ENCODE measurements at places on chromosomes 12 and 14.

DNA sequence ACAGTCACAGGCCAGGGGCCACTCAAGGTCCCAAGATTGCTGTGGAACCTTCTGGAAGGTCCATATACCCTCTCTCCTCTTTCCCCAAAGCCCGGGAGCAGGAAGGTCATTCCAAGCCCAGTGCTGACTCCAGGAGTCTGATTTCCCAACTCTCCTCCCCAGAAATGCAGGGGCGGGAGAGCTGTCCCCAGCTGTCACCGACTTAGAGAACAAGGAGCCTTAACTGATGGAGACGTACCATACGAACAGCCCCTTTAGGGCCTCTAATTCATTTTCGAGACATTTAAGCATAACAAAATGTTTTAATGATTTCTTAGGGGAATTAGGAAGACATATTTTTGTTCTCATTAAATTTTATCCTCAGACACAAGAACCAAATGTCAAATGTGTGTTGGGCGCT, 99.2 kb downstream of the PHETA1 start:
- no peak for DNase-seq

DNA sequence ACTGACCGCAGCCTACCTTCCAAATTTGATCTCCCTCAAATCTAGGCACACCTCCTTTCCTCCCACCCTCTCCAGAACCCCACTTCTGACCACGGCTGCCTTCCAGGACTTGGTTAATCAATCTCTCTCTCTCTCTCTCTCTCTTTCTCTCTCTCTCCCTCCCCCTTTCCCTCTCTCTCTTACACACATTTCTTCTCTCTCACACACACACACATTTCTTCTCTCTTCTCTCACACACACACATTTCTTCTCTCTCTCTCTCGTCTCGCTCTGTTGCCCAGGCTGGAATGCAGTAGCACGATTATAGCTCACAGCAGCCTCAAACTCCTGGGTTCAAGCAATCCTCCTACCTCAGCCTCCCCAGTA, 521 bp upstream of the GMFB start:
- no peak for DNase-seq

DNA sequence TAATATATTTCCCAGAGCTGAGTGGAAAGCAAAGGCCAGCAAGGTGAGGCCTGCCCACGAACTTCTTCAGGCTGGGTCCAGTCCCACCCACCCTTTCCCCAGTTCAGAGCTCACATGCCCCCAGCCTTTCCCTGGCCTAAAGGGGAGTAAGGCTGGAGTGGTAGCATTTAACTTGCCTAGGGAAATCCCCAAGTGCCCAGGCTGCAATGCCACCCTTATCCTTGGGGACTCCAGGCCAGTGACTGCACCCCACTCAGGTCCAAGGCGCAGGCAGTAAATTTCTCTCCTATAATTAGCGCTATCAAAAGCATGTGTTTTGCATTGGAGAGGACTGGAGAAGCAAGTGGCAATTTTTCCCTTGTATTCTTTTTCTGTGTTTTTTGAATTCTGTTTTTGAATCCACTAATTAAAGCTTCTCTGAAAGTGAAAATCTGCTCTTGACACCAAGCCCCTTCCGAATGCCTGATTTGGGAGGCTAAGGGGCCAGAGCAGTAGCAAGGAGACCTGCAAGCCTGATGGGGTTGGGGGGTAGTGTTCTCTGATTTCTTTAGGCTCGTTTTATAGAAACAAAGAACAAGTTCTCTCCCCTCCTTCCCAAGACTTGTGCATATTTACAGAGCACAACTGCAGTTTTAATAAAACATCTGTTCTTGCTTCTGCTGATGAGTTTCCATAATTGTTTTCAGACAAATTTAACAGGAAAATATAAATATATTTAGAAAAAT, 3.5 kb upstream of the HOXC6 start:
- DNase-seq, result no peak

DNA sequence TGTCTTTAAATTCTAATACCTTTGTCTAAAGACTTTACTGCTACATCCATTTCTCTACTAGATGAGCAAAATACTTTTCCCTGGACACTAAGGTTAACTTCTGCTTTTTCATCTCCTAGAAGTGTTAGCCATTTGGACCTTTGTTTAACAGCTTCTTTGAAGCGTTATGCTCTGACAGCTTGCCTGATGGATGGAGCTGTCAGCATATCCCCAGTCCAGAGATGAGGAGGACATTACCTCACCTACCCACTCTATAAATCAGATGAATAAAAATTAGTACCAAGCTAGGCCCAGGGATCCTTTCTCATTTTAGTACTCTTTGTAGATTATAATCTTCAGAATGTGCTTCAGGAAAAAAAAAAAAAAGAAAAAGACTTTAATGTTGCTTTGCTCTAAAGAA, 222.7 kb downstream of the PELI2 start:
- DNase-seq, result no peak

GRCh38 chr12:29273178-29273843, 107.7 kb downstream of the ERGIC2 start:
- DNase-seq, result no peak

DNA sequence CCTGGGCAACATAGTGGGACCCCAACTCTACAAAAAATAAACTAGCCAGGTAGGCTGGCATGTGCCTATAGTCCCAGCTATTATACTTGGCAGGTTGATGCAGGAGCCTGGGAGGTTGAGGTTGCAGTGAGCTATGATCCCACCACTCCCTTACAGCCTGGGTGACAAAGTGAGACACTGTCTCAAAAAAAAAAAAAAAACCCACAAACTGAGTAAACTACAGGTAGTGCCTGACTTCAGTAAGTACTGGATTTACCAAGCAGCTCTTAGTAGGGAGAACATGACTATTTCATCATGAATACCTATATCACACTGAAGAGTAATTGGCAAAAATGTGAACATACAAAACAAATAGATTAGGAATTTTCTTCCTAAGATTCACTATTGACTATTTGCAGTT, 32.4 kb upstream of the AP4S1 start:
- DNase-seq, result no peak

- DNase-seq, result no peak
These were observed 12.4 kb downstream of the MTERF2 start for GRCh38 chr12:106974511-106974910.

DNA sequence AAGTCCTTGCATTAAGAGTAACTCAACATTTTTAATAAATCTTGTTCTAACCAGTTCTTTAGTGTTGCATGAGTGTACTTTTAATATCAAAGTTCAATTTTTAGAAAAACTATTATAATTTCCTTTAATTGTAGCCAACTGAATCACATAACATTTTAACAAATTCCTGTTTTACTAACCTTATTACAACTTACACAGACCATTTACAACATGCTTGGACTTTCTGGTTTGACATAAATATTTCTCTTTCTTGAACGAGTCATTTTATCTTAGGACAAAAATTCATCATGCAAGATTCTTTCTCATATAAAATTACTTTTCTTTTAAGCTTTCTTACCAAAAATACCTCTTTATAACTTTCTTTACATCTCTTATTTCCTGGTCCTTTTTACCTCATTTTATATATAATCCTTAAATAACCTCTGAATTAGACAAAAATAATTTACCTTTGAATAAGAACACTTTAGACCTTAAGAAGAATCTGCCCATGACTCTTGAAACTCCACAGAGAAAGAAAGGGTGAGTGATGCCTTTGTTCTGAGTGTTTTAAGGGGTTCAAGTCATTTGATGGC, 3.9 kb downstream of the SLCO1A2 start:
- no peak for DNase-seq

GRCh38 chr12:107029081-107029480, 42.1 kb upstream of the MTERF2 start:
- DNase-seq, result no peak

DNA sequence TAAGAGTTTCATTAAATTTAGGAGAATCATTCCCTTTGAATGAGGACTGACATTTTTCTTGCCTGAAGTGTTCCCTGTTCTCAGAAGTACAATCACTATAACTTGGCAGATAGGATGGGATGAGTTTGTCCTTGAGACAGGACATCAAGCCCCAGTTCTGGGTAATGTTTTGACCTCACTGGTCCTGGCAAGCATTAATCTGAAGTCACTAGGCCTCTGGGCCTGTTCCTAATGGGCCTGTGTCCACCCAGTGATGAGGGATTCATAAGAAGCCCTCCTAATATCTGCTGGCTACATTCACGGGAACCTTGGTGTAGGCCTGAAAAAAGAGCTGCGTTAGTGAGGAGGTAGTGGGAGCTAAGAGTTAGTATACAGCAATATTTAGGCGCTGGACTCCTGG, 37.2 kb downstream of the NINJ2 start:
- no peak for DNase-seq

DNA sequence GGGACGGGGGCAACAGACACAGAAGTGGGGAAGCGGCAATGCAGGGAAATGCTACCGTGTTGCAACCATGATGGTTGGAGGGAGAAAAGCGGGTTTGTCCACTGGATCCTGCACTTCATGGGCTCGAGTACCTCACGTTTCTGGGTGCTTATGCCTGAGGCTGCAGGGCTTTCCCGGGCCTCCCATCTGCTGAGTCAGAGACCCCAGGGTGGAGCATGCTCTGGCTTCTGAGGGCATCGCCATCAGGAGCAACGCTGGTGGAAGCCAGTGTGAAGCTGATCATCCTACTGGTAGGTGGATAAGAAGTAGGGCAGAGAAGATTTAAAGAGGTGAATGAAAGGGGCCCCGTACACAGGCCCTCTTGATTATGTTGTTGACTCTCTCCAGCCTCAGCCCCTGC, 5.0 kb upstream of the ADGRD1 start:
- DNase-seq, result no peak

DNA sequence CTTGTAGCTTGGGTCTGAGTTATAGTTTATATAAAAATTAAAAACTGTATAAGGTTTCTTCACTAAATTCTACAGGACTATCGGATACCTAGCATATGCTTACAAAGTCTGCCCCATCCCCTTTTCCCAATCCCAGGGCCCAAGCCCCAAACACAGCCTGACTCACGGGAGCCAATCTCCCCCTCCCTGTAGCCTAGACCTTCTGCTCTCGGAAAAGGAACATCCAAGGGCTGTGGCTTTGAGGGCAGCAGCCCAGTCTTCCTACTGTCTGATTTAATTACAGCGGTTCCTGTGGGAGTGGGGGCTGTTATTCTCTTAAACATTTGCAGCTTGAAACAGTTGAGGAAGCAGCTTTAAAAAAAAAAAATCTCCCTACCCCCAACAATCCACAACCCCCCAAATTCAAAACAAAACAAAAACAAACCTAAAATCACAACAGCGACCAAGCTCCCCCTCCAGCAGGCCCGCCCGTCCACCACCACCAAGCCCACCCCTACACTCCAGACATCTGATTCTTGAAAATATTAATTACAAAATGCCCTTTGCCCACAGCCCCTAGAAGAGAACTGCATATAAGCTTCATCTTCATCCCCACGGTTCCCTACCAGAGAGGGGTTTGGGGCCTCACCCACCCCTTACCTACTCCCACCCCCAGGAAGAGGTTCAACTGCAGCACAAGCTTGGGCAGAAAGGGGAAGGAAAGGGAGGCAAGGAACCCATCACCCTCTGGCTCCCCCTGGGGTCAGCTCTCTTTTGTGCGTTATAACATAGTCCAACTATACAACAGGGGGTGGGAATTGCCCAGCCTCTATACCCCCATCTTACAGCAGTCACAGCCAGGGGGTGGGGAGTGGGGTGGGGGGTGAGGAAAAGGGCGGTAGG, 1.1 kb upstream of the PRKAG1 start:
- peak; percentile 25 for DNase-seq

DNA sequence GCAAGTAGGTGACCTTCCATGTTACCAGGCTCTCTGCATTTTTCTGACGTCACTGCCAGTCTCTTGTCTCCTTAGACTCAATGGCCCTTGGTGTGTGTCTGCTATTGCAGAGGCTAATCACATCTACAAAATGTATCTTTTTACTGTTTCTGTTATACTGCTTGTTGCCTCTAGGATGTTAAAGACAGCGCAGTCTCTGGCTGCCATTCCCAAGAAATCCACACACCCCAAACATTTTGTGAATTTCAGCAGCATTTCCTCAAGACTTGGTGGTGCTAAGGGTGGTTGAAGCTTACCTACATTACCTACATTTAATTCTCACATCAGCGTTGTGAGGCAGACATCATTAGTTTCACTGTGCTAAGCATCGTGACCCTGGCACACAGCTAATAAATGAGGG, 87.2 kb downstream of the C12orf75 start:
- no peak for DNase-seq

GRCh38 chr12:121107681-121108080, 25.0 kb upstream of the P2RX7 start:
- no peak for DNase-seq

GRCh38 chr14:56150645-56151345, 32.6 kb downstream of the PELI2 start:
- DNase-seq, result no peak

DNA sequence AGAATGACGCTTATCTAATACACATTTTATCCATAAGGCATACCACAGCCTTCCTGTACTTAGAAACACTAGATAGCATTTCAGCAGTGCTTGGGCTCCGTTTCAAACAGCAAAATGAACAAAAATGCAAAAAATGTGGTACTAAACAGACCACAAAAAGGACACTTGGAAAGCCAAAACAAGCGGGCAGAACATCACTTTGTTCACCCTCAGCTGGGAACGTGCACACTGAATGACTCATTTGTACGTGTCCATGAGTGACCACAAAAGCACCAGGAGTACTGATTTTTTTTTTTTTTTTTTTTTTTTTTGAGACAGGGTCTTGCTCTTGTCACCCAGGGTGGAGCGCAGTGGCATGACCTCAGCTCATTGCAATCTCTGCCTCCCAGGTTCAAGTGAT, 8.9 kb upstream of the FOXN3 start:
- no peak for DNase-seq

GRCh38 chr14:54472315-54472714, 16.5 kb downstream of the GMFB start:
- DNase-seq, result no peak

DNA sequence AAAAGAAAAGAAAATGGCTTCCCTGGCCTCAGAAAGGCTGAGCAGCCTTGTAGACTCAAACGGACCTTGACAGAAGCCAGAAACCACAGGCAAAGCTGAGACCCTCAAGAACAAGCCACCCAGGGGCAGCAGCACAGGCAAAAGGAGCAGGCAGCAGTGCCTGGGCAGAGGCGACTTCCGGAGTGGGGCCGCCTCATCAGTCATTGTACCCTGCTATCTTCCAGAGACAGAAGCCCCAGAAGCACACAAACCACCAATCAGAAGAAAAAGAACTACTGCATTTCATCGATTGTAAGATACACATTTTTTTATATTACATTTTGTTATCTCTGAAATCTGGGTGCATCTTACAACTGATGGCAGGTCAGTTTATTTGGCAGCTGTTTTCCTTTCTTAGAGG, 58.2 kb upstream of the ZFP36L1 start:
- no peak for DNase-seq

DNA sequence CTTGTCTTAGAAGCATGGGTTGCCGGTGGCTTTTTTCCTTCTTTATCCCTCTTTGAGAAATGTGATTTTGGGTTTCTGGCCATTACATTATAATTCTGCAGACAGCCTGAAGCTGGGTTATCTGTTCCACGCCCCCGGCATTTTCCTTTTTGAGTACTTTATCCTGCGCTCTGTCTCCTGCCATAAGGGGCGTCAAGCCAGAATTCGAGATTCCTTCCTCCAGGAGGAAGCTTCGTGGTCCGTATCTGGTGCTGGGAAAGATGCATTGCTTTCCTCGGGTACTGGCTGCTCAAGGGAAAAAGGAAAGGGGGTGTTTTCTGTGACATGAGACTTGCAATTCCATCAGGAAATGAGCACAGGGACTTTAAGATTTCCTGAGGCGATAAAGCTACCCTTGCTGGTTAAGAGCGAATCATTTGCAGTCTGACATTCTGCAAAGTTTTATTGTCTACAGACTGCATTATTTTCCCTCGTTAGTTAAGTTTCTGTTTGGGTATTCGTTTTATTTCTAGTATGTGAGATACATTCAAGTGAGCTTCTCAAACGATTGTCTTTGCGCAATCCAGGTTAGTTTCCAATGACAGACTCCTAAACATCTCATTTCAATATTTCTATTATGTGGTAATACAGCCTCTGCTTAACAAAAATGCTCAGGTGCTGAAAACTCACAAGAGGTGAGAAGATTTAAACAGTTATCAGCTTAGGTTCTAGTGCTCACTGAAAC, 694 bp downstream of the AKAP5 start:
- DNase-seq, result no peak
